Activated CD4-positive, CD25-positive, alpha-beta regulatory T cell (primary cell): ENCODE measurements at places on chromosomes 6 and 20.

DNA sequence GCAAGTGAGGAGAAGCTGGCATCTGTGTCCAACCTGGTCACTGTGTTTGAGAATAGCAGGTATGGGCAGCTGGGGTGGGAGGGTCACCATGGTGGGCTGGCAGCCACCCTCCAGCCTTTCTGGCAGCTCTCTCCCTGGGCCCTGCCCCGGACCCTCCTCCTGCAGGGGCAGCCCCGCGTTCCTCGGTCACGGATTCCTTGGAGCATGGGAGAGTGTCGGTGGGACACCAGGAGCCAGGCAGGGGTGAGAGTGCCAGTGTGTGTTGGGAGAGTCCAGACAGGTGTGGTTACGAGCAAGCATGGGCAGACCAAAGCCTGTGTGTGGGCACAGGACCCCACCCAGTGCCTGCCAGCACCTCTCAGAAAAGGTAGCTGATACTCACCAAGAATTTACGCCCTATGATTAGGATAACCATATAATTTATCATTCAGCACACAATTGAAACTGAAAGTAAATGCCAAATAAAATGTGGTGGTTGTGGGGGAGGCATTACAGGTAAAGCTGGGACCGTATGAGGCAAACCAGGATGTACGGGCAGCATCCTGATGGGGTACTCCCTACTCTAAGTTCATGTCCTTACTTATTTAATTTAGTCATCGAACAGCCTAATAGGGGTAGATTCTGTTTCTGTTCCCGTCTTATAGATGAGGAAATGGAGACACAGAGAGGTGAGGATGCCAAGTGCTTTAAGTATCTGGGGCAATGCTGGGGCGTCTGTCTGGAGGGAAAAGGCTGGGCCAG is 542 bp downstream of the FGD2 start:
- no peak for DNase-seq

- no peak for DNase-seq
Observed at GRCh38 chr20:50372770-50373088, 137.5 kb upstream of the PTPN1 start.

DNA sequence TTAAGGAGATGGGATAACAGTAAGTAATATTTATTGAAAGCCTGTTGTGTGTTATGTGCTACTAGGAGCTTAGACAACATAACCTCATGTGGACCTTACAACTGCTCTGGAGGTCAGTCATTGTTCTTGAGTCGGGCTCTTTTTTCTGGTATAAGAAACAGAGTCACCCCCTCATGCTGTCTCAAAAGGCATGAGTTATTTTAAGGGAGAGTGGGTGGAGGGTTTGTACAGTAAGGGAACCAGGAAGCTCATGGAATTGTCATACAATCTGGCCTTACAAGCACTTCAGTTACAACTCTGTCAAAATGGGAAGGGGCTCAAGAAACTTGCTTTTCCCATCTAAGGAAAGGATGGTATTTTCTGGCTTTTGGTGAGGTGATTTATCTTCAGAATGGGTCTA is 16.5 kb upstream of the DSE start:
- DNase-seq: no peak

- no peak for DNase-seq
Observed at GRCh38 chr20:47917549-47918070, 132.3 kb upstream of the SULF2 start.

GRCh38 chr6:155578251-155578650 is 122.6 kb upstream of the NOX3 start:
- DNase-seq: no peak

GRCh38 chr6:37793067-37793466 is 26.5 kb upstream of the ZFAND3 start:
- no peak for DNase-seq

- no peak for DNase-seq
Observed at GRCh38 chr6:159981403-159982245, 12.7 kb downstream of the IGF2R start.

GRCh38 chr20:7362601-7363000 is 577.7 kb downstream of the HAO1 start:
- DNase-seq: no peak

GRCh38 chr20:52760791-52761190 is 211.4 kb upstream of the TSHZ2 start:
- no peak for DNase-seq

DNA sequence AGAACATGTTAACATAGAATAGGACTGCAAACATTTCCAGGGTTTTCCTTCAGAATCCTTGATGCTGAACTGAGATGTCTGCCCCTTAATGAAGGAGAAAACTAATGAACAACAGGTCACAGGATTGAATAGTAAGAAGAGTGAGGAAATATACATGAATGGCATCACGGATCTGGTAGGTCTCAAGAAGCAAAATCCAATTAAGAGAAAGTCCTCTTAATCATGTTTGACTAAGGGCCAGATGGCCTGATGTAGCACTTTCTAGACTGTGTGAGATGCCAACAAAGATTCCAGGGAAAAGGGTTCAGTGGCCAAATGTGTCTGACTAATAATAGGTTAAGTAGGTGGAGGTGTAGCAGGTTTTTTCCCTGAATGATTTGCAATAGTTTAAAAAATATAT is 13.7 kb upstream of the SHPRH start:
- no peak for DNase-seq
